ENCODE measurements at places on chromosomes 11 and 22.
A peak's percentile ranks its signal among the peaks of the same experiment; 100 is the strongest.

- DNase-seq, result no peak
Observed at GRCh38 chr22:47064416-47064815, 302.0 kb downstream of the TBC1D22A start.

GRCh38 chr11:131776211-131776610 lies 405.8 kb downstream of the NTM start:
- no peak for DNase-seq

GRCh38 chr11:114215871-114216795 lies 80.1 kb upstream of the NNMT start:
- DNase-seq, result no peak

DNA sequence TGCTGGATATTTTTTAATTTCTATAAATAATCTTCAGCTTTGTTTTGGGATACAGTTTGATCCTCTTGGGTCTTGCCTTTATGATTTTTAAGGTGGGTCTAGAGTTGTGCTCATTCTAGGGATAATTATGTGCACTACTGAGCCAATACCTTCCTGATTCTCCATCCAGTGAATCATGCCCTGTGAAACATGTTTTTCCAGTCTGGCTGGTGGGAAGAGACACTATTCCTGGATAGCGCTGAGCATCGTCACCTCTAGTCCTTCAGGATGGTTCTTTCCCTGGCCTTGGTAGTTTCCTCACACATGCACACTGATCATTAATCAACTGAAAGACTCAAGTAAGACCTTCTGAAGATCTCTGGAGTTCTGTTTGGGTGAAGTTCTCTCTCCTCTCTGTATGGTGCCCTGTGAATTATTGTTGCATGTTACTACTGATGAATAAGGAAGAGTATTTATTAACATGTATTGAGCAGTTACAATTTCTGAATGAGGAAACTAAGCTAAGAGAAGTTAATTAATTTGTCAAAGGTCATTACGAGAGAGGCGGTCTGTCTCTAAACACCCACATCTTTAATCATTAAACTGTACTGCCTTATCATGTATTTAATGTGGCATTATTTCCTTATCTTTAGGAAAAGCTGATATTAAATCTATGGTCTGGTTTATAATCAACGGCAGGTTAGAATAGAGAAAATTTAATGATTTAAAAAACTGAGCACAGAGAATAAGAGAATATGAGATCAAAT lies 39.1 kb upstream of the LIPT2 start:
- peak; percentile 98 for DNase-seq

GRCh38 chr11:100719362-100719761 lies 32.3 kb downstream of the ARHGAP42 start:
- peak; percentile 98 for DNase-seq

- no peak for DNase-seq
Observed at GRCh38 chr11:123537726-123538125, 107.7 kb downstream of the GRAMD1B start.

GRCh38 chr11:46560300-46560991 lies 33.4 kb downstream of the AMBRA1 start:
- DNase-seq, result no peak

DNA sequence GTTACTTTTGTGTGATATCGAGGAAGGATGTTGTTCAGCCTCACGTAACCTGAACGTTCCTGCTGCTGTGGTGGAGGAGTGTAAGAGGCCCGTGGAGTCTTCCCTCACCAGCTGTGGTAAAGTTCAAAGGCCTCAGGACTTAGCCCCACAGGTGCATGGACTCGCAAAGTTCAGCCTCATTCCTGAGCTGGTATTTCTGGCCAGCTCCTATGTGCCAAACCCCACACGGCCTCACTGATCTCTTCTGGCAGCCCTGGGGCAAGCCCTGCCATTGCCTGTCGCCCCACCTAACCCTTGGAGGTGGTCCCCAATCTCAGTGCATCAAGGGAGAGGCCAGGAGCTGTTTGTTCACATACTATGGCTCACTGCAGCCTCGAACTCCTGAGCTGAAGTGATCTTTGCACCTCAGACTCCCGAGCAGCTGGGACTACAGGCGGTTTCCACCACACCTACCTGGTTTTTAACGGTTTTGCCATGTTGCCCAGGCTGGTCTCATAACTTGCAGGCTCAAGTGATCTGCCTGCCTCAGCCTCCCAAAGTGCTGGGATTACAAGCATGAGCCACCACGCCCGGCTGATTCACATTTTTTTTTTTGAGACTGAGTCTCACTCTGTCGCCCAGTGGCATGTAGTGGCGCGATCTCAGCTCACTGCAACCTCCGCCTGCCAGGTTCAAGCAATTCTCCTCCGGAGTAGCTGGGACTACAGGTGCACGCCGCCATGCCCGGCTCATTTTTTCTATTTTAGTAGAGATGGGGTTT lies 2.2 kb downstream of the PHRF1 start:
- no peak for DNase-seq

DNA sequence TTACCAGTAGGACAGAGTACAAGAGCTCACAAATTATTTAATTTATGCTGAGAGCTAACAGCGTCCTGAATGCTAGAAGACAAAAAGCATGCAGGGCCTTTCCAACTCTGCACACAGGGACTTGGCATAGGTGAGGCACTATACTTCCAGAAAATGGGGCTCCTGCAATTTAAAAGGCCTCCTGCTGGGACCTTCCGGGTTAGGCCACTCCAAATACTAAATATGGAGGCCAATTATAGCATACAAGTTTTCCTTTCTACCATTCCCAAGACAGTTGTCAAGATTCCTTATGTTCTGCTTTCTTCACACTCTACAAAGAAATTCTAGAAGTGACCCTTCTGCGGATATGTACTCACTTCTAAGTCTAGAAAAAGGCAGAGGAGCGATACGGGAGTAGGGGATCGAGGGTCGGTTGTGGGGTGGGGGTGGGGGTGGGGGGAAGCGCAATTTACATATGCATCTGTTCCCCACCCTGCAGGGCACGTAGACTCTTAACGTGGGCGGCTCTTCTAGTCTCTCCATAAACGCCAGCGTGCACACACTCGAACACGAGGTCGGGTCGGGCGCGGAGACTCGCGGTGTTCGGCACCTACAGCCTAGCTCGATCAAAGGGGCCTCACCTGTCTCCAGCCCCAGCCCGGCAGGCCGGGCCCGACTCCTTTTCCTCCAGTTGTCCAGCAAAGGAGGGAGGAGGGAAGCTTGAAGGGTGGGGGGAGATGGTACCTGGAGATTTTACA lies 728 bp downstream of the DCUN1D5 start:
- DNase-seq, result peak; percentile 83

DNA sequence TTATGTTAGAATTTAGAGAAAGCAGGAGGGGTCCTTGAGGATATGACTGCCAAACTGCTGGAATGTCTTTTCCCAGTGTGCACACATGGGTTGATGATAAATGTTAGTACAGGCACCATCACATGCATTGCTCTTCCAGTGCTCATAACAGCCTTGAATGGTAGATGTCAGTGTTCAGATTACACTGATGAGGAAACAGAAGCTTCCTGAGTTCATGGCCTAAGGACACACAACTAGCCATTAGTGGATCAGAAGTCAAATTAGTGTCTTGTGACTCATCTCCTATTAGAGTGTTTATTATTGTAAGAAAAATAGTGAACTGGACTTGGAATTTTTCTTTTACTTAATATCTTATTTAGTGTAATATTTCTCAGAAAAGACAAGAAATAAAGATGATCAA lies 241.5 kb downstream of the DDX10 start:
- DNase-seq, result no peak

GRCh38 chr11:11025087-11025486 lies 167.2 kb upstream of the ZBED5 start:
- DNase-seq, result no peak

GRCh38 chr11:90476442-90477007 lies 253.7 kb upstream of the CHORDC1 start:
- DNase-seq, result peak; percentile 83

DNA sequence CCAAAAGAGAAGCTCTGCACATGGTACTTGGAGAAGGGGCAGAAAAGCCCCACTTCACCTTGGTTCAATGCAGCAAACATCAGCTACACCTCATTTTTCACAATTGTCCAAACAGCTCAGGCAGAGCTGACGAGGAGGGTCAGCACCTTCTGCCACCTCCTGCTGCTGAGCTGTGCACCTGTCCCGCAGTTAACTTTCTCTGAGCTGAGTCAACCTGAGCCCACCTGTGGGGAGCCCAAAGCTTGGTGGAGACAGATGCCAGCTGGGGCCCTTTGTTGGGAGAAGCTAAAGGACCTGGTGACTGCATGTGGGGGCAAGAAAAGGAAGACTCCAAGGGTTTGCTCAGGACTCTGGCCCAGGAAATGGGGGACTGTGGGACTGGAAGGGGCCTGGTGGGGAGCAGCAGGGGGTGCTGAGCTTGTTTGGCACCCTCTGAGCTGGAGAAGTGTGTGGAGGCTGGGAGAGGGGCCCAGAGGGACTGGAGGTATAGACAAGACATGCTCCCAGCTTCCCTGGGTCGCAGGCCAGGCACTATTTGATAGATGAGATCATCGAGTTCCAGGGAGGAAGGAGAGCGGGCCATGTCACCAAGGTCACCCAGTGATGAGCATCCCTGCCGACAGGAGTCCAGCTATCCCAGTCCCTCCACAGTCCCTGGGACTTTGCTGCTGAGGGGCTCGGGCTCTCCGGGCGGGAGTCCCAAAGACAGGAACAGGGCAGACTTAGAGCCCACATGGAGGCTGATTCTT lies 53.5 kb downstream of the KCNJ4 start:
- DNase-seq, result peak; percentile 25

DNA sequence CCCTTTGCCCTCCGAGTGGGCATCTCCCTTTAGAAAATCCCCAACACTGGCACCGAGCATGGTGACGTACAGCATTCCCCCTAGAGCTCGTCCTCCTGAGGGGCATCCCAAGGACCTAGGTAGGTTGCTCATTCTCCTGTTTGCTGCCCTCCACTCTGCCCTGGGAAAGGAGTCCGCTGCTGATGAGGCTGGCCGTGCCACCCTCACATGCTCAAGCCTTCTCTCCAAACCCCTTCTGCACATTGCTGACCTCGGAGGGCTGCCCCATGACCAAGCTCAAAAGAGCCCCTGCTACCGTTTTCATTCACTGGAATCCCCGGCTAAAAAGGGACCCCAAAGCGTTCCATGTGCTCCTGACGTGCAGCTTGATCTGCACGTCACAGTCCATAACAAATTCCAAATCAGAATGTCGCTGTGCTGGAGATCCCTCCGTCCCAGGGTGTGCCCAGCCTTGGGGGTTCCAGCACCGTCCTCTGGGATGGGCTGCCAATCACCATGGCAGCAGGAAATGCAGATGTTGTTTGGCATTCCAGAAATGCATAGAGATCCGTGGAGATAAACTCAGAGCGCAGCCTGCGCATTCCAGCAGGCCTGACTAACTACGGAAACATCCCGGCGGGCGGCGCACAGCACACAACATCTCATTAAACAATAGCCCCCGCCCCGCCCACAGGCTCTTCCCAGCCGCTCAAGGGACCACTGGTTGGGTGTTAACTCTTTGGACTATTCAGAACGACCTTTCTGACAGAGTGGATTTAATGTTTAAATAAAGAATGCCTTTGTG lies 26.3 kb upstream of the GNB1L start:
- no peak for DNase-seq

DNA sequence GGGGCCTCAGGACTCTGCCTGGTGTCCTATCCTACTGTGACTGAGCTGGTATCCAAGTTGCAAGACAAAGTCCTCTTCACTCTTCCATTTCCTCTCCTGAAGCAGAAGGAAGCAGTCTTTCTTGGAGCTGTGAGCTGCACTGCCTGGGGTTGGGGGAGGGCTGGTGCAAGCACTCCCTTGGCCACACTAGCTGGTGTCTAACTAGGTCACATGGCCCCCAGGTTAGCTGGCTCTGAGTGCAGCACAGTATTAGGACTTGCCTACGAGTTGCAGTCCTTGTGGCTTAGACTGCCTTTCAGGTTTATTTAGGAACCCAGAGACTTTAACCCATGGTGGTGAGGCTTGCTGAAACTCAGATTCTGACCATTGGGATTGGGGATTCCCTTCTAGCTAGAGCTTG lies 138.9 kb downstream of the NELL1 start:
- no peak for DNase-seq

DNA sequence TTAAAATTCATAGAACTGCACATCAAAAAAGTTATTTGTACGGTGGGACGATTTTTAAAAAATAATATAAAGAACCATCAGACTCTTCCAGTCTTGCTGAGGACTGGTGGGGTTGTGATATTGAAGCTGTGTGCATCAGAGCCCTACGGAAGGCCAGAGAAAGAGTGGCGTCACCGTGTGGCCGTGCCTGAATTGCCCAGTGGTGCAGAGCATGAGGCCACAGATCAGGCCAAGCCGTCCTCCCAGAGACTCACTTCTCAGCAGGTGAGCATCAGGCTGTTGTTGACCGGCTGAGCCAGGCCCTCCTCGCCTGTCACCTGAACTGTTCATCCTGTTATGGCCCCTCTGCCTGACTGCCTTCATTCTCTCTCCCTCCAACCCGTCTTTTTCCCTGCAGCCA lies 1013.9 kb downstream of the TBC1D22A start:
- no peak for DNase-seq

DNA sequence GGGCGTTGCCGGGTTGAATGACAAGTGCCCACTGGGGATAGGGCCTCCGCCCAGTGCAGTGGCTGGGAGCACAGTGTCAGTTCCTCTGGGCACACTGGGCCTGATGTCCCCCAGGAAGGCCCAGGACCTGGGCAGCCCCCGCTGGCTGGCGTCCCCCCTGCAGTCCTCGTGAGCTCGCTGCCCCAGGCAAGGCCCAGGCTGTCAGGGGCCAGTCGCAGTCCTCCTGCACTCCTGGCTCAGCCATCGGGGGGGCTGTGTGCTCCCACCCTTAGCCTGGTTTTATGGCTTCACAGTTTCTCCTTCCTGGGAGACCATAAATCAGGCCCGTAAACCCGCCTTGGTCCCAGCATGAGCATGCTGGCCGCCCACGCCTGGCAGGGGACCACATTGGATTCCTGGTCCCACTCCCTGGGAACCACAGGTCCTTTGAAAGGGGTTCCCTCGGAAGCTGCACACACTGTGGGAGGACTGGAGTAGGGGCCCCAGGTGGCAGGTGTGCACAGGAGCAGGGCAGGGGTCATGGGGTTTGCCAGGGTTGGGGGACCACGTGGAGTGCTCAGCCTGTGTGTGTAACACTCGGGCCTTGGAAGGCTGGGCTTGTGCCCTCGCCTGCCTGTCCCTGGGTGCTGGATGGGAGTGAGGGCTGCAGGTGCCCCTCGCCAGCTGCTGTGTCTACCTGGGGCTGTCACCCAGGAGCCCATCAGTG lies 113.6 kb downstream of the KCNQ1OT1 start:
- no peak for DNase-seq

DNA sequence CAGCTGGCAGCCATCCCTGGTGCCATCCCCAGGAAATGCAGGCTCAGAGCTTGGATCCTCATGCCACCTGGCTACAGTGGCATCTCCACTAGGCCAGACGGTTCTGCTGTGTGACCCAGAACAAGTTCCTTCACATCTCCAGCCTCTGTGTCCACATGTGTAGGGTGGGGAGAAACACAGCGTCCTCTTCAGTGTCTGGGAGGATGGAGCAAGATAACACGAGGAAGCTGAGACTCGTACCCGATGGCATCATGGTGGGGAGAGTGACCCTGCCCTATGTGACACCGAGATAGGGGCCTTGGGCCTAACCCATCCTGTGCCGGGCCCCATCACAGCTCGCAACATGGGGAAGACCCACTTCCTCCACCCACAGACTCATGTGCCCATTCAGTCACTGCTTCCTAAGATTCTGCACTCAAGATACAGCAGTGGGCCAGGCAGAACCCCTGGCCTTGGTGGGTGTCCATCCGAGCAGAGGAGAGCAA lies 78.5 kb downstream of the MORC2 start:
- DNase-seq, result no peak

- DNase-seq, result peak; percentile 33
Observed at GRCh38 chr11:926341-926916, 759 bp downstream of the AP2A2 start.

GRCh38 chr11:72265951-72266350 lies 22.0 kb upstream of the PHOX2A start:
- DNase-seq, result no peak

- DNase-seq, result no peak
Observed at GRCh38 chr11:133710241-133710640, 135.1 kb downstream of the SPATA19 start.
